Naive thymus-derived CD8-positive, alpha-beta T cell (primary cell): ENCODE measurements at places on chromosomes 6 and 20. TPM values are rescaled to one million over a fixed set of nuclear protein-coding genes. Genes with fewer than 3 reads are reported as not detected.

The MEP1A gene
- total RNA-seq: not detected

The EPPIN gene
- total RNA-seq: not detected

The HCRTR2 gene
- total RNA-seq: not detected

The HLA-DRB5 gene
- total RNA-seq: 0.34 TPM

The DNAH8 gene
- total RNA-seq: not detected

The SRMS gene
- total RNA-seq: not detected
